Hematopoietic multipotent progenitor cell treated with erythropoietin and hydrocortisone succinate and interleukin-3 and kit ligand, for 4 days (in vitro differentiated cells): ENCODE measurements at places on chromosomes 3 and 15.

DNA sequence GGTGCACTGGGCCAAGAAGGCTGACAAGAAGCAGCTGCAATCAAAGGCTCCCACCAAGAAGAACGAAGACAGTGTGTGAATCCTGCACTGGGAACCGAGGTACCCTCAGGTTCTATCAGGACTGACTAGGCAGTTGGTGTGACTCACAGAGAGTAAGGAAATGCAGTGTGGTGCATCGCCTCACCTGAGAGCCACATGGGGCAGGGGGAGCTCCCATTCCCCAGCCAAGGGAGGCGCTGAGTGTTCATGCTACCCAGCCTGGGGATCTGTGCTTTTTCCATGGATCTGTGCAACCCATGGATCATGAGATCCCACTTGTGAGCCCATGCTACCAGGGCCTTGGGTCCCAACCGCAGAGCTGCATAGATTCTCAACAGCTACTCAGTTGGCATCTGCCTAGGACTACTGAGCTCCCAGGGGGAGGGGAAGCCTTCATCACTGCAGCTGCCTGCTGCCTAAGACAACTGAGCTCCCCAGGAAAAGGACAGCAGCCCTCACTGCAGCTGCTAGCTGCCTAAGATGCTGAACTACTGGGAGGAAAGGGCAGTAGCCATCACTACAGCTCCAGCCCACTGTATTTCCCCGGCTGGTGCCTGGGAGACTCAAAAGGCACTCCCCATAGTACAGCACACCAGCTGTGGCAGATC, 6.9 kb upstream of the PLSCR2 start:
- no peak for DNase-seq

GRCh38 chr15:88383354-88383753, 83.8 kb downstream of the MRPL46 start:
- DNase-seq = no peak

DNA sequence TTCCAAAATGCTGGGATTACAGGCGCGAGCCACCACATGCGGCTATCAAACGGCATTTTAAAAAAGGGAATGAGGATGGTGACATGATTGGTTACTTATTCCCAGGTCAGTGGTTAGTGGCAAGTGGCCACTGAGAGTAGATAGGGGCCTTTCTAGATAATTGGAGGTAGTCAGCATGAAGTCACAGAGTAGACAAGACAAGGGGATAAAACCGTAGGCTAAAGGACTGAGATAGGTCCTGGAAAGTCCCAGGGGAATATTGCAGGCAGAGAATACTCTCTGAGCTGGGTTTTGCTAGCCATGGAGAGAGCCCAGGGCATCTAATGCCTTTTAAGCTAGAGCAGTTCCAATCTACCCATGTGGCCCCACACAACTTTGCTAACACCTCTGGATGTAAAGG, 52.2 kb downstream of the KCNAB1 start:
- no peak for DNase-seq

GRCh38 chr3:46383211-46383950, 12.6 kb downstream of the CCR5 start:
- DNase-seq = no peak

DNA sequence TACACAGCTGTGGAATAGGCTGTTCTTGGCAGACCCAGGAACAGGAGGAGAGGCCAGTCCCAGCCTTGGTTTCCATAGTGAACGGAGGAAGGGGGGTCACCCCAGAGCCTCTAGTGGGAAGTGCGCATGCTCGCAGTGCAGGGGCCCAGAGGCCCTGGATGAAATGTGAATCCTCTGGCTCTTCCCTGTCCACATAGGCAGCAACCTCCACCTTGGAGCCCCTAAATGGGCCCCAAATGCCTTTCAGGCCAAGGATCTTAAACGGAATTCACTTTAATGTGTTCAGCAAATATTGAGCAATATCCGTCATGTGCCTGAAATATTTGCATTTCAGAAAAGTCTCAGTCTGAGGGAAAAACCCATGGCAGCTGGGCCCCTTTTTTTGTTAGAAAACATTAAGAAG, 3.3 kb upstream of the NDN start:
- no peak for DNase-seq

DNA sequence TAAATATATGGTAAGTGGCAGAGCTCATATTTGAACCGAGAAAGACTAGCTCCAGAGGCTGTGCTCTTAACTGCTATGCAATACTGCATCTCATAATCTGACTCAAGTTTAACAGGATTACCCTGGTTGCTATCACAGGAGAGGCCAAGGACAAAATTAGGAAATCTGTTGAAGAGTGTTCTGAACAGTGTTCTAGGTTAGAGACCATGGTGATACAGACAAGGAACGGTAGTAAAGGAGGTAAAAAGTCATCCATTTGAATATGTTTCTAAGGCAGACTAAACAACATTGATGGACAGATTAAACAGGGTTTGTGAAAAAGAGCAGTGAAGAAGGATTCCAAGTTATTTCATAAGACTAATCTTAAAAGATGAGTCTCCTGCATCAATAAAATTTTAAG, 22.1 kb downstream of the PLOD2 start:
- DNase-seq = no peak

- no peak for DNase-seq
These were observed 85.9 kb downstream of the AQP9 start for GRCh38 chr15:58224068-58224467.

- DNase-seq = no peak
These were observed 73.2 kb downstream of the CORO2B start for GRCh38 chr15:68651916-68652525.

GRCh38 chr15:24772266-24772665, 96.7 kb downstream of the NPAP1 start:
- DNase-seq = peak; percentile 1

DNA sequence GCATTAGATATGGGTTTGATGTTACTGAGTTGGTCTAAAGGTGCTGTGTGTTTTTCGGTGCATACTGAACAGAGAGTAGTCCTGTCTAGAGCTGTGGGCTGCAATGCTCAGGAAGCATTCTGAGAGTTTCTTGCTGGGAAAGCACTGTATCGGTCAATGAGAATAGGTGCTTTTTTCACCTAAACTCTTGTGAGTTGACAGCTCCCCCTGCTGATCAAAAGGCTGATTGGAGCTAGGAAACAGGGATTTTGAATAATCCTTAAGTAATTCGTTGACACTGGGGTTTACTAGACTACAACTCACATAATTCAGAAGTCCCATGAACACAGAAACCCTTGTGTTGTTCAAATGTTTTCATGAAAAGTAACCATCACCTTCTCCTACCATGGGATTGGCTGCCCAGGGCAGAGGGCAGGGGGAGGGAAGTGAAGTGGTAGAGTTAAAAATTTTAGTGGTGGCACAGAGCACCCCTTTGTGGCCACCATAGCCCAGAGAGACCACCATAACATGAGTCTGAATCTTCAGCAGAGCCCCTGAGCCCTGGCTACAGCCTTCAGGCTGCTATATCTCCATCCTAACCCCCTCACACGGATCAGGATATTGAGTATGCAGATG, 13.0 kb upstream of the MANF start:
- peak; percentile 88 for DNase-seq

DNA sequence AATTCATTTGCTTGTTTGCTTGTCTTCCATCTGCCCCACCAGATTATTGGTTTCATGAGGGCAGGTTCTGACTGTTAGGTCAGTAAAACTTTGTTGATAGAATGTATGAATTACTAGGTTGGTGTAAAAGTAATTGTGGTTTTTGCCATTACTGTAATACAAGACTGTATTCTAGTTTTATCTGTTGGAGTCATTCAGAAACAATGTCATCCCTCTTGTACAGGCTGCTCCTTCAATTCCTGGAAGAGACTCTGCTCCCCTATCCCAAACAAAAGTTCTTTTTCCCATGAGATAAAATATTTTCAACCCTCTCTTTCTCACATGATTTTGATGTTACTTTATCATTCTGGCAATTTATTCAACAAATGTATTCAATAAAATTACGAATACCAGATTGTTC, 115.0 kb downstream of the CHST2 start:
- DNase-seq = no peak

GRCh38 chr3:171187706-171188290, 161.3 kb upstream of the SLC2A2 start:
- peak; percentile 78 for DNase-seq

GRCh38 chr15:77071305-77072223, 655 bp upstream of the TSPAN3 start:
- no peak for DNase-seq

GRCh38 chr3:13235079-13235478, 161.8 kb upstream of the IQSEC1 start:
- peak; percentile 87 for DNase-seq

DNA sequence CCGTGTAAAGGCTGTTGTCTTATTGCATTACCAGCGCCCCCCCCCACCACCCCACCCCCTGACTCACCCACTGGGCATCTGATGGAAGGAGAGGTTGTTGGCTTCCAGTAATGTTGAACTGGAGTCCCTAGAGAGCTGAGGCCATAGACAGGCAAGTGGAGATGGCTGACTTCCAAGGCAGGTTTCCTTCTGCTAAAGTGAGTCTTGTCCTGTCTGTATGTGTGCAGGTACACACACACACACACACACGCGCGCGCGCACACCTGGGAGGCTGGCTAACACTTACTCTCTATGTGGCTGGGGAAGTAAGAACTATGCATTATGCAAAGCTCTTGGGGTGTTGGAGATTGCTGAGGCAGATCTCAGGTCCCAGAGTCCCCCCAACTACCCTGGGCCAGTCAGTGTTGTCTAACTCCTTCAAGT, 1.6 kb upstream of the KY start:
- no peak for DNase-seq

DNA sequence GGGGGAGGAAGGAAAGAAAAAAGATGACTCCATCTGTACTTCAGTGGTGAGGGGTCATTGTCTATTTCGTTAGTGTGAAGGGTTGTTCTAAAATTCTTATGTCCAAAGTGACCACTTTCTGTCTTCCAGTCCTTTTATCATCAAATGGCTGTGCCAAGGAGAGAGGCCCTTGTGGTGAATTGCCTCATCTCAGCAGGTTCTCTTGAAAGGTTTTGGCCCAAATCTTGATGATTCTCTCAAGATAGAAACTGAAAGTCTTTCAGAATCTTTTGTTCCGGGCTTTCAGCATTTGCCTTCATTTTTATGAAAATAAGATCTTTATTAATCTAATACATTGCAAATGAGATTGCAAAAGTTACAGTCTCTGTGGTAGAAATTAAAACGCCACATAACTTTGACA, 575.8 kb downstream of the RSL24D1 start:
- no peak for DNase-seq
